ENCODE measurements at places on chromosomes 6 and 20.

DNA sequence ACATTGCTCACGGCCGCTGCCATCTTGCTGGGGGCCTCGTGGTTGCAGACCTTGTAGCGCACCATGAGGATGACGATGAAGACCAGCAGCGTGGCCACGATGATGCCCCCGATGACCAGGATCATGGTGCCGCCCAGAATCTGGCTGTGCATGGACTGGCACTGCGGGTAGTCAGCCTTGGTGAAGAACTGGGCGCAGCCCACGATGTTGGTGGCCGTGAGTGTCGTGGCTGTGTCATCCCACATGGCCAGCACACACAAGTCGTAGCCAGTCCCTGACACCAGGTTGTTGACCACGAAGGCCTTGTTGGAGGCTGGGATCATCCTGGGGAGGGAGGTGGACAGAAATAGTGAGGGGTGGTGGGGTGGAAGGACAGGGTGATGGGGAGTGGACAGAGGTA lies 194.6 kb downstream of the LRFN2 start:
- no peak for DNase-seq

DNA sequence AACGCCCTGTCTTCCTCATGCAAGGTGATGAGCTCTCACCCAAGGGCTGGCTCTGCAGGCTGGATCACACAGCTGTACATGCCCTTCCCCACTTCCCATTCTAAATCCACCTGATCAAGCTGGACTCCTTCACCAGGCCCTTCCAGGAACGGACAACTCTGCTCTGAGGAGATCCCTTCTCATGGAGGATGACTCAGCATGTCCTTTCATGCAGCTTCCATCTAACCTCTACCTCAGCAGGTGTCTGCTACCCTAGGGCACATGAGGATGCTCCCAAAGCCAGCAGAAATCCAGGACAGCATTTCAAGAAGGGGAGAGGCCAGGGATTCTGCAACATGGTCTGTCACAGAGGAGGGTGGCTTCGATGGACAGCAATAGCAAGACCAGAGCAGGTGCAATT lies 61.2 kb downstream of the PCSK2 start:
- DNase-seq: no peak

DNA sequence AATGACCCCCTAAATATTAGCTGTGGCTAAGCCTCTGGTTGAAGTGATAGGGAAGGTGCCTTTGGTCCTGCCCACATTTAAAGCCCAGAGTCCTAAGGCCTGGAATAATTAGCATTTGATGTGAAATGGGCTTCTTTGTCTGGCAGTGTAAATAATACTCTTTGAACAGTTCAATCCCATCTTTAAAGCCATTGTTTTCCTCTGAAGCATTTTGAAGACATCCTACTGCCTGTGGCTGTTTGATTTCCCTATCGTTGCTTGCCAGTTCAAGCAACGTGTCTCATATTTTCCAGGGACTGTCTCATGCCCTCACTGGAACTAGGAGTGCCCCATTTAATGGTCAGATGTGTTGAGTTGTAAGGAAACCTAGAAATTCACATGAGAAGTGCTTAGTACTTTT lies 89.3 kb upstream of the BTN3A2 start:
- DNase-seq: no peak

DNA sequence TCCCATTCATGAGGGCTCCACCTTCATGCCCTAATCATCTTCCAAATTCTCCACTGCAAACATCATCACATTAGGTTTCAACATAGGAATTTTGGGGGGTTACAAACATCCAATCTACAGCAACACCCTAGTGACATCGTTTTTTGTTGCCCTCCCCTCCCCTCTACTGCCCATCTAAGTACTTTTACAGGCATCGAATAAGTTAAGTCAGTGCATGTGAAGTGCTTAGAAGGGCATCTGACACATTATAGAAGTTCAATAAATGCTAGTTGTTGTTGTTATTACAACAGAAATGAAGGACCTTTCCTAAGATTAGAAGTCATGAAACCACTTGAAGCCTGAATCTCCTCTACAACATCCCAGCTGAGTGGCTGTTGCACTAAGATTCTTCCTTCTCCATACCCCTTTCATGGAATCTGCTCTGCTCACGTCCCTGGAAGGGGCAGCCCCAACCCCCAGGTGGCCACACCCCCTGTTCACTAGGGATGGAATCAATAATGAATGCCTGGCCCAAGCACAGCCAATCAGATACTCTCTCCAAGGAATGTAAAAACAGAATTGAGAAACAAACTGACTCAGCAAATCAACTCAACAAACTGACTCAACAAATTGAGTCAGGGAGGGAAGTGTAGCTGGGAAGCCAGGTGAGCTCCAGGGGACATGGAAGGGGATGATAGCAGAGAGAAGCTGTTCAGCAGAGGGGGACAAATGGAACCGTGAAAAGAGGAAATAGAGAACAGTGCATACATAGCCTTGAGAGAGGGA lies 3.9 kb upstream of the LRP11 start:
- DNase-seq: no peak

DNA sequence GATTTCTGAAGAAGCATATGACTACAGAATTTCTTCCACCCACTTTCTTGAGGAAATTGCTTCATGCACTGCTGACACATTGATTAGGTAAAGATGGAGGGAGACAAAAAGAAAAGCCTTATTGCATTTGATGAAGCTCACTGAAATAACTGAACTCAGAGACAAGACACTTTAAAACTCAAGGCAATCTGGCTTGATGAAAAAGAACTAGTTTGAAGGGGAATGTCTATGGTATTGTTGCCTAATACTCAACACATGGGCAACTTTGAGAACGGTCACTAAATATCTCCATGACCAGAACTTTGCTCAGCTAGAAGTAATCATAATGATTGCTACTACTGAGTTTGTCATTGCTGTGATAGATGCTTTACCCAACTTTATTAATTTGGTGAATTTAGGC lies 38.1 kb downstream of the HTR1B start:
- DNase-seq: no peak

DNA sequence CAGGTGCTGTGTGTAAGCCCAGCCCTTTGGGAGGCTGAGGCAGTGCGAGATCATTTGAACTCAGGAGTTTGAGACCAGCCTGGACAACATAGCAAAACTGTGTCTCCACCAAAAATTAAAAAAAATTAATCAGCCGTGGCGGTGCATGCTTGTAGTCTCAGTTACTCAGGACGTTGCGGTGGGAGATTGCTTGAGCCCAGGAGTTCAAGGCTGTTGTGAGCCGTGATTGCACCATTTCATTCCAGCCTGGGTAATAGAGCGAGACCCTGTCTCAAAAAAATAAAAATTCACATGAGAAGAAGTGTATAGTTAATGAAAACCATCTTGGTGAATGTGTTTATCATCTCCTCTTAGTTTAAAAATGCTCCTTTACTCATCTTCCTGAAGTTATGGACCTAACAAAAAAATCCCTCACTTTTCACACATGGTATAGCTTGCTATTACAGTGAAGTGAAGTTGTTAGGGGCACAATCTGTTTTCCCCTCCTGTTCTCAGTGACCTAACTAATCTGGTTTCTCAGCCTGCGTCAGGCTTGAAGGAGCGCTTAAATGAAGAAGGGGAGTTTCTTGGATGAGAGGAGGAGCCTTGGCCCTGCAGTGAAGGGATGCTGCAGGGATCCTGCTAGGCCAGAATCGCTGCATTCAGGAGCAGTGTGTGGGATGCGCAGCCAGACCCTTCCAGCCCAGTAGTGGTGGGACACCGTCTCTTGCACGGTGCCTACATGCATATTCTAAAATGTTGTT lies 45.3 kb downstream of the JARID2 start:
- no peak for DNase-seq

DNA sequence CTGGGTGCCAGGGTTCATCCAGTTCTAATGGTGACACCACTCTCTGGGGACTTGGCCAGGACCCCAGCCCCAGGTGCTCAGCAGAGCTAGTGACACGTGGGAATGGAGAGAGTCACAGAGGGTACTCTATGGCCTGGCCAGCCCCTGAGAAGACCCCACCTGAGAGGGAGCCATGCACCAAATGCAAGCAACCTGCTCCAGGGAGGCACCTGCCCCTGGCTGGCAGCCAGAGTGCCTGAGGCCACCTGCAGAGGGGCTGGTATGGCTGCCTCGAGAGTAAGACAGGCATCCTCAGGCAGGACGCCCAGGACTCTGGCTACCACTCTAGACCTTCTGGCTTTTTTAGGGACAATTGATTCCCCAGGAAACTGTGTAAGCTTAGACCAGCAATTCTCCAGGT lies 38.6 kb upstream of the CST7 start:
- no peak for DNase-seq

GRCh38 chr20:4052554-4052953 lies 37.2 kb upstream of the RNF24 start:
- no peak for DNase-seq

- DNase-seq: no peak
Measured at GRCh38 chr6:10381133-10381829, 33.6 kb downstream of the TFAP2A start.

DNA sequence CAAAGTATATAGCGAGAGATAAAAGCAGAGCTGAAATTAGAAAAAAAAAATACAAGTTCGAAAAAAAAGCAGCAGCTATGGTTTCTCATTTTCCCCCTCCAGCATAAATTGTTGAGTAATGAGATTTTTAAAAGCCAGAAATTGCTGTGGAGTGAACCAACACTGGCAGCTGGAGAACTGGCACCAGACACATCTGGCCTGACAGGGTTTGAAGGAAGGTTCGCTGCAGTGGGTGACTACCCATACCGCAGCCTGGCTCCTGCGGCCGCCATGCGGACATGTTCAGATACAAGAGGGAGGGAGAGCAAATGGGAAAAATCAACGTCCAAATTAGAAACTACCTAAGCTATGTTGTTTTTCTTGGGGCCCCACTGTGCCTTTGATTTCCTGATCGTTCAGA lies 3.3 kb downstream of the APCDD1L start:
- DNase-seq: no peak

GRCh38 chr6:108989700-108990099 lies 104.9 kb downstream of the SESN1 start:
- no peak for DNase-seq

DNA sequence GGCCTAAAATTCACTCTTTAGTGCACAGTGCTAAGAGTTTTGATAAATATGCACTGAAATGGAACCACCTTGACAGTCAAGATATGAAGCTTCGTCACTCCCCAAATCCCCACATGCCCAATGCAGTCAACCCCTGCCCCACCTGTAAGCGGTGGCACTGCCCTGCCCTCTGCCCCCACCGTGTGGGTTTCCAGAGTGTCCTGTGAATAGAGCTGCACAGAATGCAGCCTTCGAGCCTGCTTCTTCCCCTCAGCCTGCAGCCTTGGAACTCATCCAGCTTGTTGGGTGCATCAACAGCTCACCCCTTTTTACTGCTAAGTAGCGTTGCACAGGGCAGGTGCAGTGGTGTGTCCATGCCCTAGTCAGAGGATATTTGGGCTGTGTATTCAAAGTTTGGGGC lies 216.3 kb downstream of the SYNDIG1 start:
- no peak for DNase-seq

DNA sequence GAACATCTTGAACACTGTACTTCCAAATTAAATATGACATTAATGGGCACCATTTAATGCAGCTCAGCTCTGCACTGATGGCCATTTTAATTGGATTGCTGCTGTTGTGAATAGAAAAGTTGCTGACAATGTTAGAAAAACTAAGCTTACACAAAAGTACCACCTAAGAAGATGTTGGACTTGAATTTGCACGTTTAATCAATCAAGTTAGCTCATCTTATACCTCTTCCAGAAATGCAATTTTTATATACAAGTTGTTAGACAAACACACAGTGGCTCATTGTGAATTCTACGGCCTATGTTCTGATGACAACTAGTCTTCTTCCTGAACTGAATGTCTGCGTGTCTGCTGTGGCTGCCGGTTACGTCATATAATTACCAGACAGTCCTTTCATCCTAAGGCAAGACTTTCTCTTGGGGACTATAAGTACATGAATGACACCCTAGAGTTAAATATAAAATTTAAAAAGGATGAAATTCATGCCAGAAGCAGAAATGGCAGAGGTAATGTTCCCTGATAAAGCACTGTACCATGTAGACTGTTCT lies 330.2 kb downstream of the EPM2A start:
- no peak for DNase-seq

DNA sequence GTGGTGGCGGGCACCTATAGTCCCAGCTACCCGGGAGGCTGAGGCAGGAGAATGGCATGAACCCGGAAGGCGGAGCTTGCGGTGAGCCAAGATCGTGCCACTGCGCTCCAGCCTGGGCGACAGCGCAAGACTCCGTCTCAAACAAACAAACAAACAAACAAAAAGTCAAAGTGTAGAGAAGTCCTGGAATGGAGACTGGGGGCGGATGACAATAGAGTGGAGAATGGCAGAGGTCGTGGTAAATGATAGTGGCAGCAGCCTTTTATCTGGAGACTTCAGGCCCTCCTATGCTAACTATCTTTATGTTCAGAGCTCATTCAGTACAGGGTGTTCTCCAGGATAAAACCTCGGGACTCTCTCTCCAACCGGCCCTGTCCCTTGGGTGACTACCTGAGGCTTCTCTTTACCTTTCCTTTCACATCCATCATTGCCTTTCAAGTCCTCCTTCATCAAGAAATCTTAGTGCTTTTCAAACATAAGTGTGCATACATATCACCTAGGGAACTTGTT lies 1.4 kb upstream of the FKBPL start:
- DNase-seq: no peak

- DNase-seq: no peak
Measured at GRCh38 chr20:61718361-61719005, 347.2 kb downstream of the TAF4 start.

DNA sequence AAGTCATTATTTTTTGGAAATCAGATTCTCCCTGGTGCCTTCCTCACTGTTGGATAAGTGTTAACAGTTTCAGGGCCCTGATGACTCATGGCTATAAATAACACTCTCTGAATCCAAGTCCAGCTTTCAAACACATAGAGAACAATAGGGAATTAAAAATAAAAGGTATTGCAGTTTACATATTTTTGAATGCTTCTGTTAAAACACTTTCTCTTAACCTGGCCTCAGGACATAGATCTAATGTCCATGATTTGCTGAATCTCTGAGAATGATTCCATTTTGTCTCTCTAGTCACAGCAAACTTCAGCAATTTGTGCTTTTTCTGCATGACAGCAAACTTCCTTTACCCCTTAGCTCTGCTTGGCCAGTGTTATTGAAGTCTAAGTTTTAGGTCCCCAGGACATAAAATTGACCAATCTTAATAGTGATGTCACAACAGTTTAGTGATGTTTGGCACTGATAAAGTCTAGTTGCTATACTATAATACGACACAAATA lies 1192.4 kb upstream of the CITED2 start:
- DNase-seq: no peak

DNA sequence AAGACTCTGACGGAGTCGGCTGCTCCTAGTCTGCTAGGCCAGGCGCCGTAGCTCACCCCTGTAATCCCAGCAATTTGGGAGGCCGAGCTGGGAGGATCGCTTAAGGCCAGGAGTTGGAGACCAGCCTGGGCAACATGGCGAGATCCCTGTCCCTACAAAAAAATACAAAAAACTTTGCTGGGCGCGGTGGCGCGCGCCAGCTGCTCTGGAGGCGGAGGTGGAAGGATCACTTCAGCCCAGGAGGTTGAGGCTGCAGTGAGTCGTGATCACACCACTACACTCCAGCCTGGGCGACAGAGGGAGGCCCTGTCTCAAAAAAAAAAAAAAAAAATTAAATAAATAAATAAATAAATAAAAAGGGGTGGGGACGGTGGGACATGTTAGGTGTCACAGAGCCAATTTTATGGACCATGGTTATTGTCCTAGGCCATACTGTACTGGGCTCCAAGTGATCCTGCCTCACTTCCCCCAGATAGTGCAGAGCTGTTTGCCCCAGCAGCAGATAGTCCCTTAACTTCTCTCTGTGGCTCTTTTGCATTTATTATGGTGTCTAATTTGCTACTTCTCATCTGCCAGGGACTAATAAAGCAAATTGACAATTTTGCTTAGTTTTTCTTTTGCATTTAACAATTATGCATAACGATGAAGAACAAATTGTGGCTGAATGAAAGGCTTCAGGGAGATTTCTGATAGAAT lies 5.2 kb downstream of the PI16 start:
- no peak for DNase-seq

- DNase-seq: no peak
Measured at GRCh38 chr6:3782876-3783832, 31.6 kb upstream of the PXDC1 start.
